Transverse colon (tissue), 4 donors: ENCODE measurements at places on chromosomes 12 and 14.

GRCh38 chr12:15861404-15861803, 20.8 kb upstream of the STRAP start:
- H3K36me3 ChIP-seq: no peaks in the 10 kb centered on the region
- H3K4me3 ChIP-seq: no peak overlapping the region
- H3K27ac ChIP-seq: peak overlapping the region; percentile 18
- H3K27me3 ChIP-seq: no peaks in the 10 kb centered on the region

- H3K27me3 ChIP-seq: no peaks in the 10 kb centered on the region
- no peak for DNase-seq
- H3K4me3 ChIP-seq: no peak overlapping the region
Observed at GRCh38 chr14:22664261-22664660, 20.1 kb upstream of the OR6J1 start.

DNA sequence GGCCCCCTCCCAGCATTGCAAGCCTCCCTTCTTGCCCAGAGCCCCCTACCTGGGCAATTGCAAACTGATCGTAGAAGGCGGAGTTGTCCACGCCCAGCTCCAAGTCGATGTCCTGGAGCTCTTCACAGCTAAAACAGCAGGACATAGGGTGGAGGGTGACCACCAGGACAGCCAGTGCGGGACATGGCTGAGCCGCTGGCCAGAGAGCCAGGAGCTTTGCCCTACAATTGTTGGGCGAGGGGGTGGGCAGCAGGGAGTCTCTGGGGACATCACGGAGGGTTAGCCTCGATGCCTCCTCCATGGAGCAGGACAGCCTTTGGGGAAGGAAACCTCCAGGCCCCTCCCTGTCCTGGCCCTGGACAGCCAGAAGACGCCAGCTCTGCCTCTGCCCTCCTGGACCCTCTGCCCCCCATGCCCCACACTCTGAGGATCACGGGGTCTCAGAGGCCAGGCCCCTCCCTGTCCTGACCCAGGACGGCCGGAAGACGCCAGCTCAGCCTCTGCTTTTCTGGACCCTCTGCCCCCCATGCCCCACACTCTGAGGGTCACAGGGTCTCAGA, 9.4 kb downstream of the TMEM179 start:
- H3K4me3 ChIP-seq: no peak overlapping the region
- H3K4me1 ChIP-seq: no peaks in the 10 kb centered on the region
- DNase-seq: no peak
- no peak overlapping the region for H3K27ac ChIP-seq

- H3K4me1 ChIP-seq: no peaks in the 10 kb centered on the region
- H3K36me3 ChIP-seq: no peaks in the 10 kb centered on the region
- H3K4me3 ChIP-seq: no peak overlapping the region
- no peak overlapping the region for H3K27ac ChIP-seq
Observed at GRCh38 chr14:33030386-33030785, 91.7 kb downstream of the NPAS3 start.

DNA sequence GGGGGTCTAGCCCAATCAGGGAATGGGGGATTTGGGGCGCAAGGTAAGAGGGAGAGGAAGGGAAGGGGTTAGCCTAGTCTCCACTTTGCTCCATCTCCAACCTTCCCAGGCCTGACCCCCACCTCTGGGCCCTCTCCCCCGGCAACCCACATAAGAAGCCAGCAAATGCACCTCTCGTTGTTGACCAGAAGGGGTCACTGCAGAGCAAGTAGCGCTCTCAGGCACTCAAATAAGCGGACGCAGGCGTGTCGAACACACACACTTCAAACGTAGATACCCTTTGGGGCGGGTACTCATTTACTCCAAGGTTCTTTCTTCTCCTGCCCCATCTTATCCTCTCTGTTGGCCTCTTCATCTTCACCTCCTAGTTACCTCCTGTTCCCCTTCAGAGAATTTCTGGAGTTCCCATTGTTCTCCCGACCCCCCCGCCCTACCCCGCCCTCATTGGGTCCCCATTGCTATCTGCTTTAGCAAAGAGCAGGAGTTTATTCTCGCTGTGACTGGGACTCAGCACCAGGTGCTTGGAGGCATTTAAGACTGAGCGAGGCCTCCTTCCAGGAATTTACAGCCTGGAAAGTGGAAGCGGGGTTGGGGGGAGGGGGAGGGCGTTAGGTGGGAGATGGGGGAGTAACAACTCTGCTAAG, 1.5 kb upstream of the SRRM4 start:
- H3K4me1 ChIP-seq: peaks cover 6% of the 10 kb centered on the region
- no peak overlapping the region for H3K27ac ChIP-seq
- DNase-seq: peak; percentile 24
- H3K36me3 ChIP-seq: no peaks in the 10 kb centered on the region

DNA sequence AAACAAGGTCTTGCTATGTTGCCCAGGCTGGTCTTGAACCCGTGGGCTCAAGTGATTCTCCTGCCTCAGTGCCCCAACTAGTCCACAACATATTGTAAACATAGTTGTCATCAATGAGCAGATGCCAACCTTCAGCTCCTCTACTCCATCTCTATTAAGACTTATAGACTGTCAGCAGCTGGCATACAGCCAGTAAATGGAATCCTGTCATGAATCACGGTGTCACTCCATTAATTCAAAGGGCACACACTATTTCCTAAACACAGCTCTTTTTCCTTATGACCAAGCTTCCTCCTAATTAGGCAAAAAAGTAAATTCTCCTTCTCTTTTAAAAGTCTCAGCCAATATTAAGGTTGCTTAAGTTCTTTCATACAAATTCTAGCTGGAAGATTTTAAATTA, 111.2 kb downstream of the ITPR2 start:
- peaks cover 6% of the 10 kb centered on the region for H3K4me1 ChIP-seq
- no peak overlapping the region for H3K4me3 ChIP-seq
- DNase-seq: no peak
- H3K36me3 ChIP-seq: peaks cover under 1% of the 10 kb centered on the region
- H3K27me3 ChIP-seq: no peaks in the 10 kb centered on the region
- no peak overlapping the region for H3K27ac ChIP-seq

GRCh38 chr12:27583981-27584380, 60.0 kb downstream of the PPFIBP1 start:
- DNase-seq: no peak
- H3K27me3 ChIP-seq: no peaks in the 10 kb centered on the region
- no peak overlapping the region for H3K27ac ChIP-seq

DNA sequence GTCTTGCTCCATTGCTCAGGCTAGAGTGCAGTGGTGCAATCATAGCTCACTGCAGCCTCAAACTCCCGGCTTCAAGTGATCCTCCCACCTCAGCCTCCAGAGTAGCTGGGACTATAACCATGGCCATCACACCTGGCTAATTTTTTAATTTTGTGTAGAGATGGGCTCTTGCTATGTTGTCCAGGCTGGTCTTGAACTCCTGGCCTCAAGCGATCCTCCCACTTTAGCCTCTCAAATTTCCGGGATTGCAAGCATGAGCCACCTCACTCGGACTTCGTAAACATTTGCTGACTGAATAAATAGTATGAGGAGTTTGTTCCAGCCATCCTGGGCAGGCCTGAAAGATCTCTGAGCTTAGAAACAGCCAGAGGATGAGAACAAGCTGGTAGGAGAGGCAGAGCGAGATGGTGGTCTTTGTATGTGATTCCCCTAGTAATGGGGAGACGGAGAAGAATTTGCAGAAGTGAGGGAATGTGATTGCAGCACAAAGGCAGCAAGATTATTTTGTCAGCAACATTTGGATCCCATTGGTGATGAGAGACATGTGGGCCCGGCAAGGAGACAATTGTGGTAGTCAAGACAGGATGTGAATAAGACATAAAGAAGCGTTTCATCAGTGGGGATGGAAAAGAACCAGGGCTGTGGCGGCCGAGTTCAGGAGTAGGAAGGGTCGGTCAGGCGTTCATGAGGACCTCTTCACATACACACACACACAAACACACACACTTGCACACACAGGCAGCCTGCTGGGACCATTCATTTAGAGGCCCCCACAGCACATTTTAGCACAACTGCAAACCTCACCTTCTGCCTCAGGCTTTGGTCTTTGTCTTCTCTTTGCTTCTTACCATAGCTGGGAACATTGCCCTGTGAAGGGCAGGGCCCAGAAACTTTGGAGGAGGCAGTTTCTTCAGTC, 155.5 kb downstream of the ZFP36L1 start:
- DNase-seq: no peak
- no peak overlapping the region for H3K4me3 ChIP-seq
- peak overlapping the region; percentile 74 for H3K27ac ChIP-seq
- no peaks in the 10 kb centered on the region for H3K36me3 ChIP-seq

DNA sequence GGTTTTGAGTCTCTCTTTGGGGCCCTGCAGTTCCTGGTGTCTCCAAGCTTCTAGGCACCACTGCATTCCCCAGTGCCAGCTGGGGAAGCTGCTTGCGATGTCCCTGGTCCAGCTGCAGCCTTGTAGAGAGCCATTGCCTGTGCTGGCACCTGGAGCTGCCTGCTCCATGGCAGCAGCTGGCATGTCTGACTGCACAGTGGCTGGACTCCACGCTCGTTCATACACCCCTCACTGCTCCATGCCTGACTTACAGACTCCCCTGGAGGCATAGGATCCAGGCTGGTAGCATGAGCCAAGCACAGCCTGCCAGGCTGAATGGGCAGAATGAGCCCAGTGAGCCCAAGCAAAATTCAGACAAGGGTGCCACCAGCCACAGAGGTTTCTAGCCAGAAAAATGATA, 21.8 kb upstream of the WDR20 start:
- no peak overlapping the region for H3K4me3 ChIP-seq
- H3K27ac ChIP-seq: no peak overlapping the region
- no peak for DNase-seq
- H3K4me1 ChIP-seq: no peaks in the 10 kb centered on the region

- peaks cover 12% of the 10 kb centered on the region for H3K4me1 ChIP-seq
- H3K27ac ChIP-seq: peak overlapping the region; percentile 88
- peak overlapping the region; percentile 10 for H3K4me3 ChIP-seq
- peak; percentile 92 for DNase-seq
- no peaks in the 10 kb centered on the region for H3K27me3 ChIP-seq
Observed at GRCh38 chr12:68364893-68365725, 32.9 kb upstream of the MDM1 start.

DNA sequence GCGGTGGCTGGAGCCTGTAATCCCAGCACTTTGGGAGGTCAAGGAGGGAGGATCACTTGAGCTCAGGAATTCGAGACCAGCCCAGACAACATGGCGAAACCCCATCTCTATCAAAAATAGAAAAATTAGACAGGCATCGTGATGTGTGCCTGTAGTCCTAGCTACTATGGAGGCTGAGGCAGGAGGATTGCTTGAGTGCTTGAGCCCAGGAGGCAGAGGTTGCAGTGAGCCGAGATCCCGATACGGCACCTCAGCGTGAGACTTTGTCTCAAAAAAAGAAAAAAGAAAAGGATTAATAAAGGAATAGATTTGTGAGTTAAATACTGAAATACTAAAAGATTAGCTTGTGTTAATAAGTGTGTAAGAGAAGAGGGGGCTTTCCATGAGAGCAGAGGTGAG, 29.4 kb downstream of the RPGRIP1 start:
- DNase-seq: no peak
- H3K4me3 ChIP-seq: no peak overlapping the region
- H3K27ac ChIP-seq: peak overlapping the region; percentile 80
- no peaks in the 10 kb centered on the region for H3K36me3 ChIP-seq
- H3K4me1 ChIP-seq: no peaks in the 10 kb centered on the region

DNA sequence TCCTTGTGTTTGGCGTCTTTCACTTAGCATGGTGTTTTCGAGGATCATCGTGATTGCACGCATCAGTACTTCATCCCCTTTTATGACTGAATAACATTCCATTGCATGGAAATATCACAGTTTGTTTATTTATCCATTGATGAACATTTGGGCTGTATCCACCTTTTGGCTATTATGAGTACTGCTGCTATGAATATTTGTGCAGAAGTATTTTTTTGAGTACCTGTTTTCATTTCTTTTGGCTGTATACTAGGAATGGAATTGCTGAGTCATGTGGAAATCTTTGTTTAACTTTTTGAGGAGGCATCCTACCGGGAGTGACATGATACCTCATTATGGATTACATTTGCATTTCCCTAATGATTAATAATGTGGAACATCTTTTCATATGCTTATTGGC, 66.4 kb downstream of the WNK1 start:
- no peak for DNase-seq
- no peak overlapping the region for H3K27ac ChIP-seq
- H3K4me1 ChIP-seq: no peaks in the 10 kb centered on the region
- H3K4me3 ChIP-seq: no peak overlapping the region
- no peaks in the 10 kb centered on the region for H3K27me3 ChIP-seq

DNA sequence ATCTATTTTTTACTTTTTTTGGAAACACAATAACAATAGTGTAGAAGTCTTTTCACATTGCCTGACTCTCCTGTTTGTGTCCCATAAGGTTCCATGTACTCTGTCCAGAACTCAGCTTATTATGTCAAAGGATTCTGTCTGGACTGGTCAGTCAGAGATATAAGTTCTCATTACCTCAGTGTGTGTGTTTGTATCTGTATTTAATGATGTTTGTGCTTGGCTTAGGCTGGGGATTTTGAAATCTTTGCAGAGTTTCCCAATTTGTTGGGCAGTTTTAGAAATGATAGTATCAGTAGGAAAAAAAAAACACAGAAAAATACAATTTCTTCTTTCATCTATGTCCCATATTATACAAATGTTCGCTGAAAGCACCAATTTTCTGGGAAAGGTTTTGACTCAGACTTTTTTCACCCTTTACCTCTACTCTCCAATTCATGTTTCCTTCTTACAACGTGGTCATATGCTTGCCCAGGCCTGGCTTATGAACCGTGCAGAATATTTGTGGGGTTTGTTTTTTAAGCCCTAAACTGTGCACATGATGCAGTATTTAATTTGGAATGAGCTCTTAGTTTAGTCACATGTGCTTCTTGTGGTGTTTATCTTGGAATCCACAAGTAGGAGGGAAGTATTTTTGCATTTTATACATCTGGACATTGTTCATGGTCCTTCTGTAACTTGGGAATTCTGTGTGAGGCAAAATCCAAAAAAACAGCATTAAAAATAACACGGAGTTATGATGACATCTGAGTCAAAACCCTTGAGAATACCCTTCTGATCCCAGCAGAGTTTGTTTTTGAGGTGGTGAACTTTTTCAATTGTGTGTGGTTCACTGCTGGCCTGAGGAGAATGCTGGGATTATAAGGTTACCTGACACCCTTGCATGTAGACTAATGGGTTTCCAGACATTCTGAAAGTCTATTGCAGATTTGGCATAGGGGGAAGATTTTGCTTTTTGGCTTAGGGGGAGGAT, 121.2 kb downstream of the RAD51B start:
- H3K36me3 ChIP-seq: no peaks in the 10 kb centered on the region
- H3K27ac ChIP-seq: peak overlapping the region; percentile 79
- no peak overlapping the region for H3K4me3 ChIP-seq
- no peaks in the 10 kb centered on the region for H3K27me3 ChIP-seq

DNA sequence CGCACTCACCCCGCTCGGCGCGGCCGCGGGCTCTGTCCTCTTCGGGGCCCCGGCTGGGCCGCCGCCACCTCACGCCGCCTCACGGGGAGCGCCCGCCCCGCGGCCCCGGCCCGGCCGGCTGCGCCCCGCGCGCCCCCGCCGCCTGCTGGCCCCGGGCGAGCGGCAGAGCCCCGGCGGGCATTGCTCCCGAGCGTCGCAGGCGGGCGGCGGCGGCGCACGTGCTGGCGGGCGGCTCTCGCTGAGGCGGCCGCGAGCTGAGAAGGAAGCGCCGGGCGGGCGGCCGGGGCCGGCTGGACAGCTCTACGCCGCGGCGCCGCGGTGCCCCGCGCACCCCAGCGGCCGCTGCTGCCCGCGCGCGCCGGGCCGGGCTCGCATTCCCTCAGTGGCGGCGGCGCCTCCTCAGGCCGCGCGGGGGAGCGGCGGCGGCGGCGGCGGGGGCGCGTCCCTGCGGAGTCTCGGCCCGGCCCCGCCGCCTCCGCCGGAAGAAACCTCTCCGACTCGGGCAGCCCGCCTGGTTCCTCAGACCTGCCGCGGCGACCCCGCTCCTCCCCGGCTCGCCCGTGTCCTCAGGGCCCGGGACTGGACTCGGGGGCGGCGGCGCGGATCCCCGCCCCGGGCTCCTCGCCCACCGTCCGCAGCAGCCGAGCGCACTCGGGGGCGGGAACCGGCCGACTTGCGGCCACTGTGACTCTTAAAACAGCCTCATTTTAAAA, at the start of gene PITPNM2:
Gene PITPNM2, minus strand, starts transcription at position 347 of the 713 bp plus-strand sequence. CDS start 116,500 bp downstream, outside the sequence.
- no peaks in the 10 kb centered on the region for H3K36me3 ChIP-seq
- H3K4me1 ChIP-seq: peaks cover 28% of the 10 kb centered on the region
- H3K27me3 ChIP-seq: no peaks in the 10 kb centered on the region
- peak; percentile 70 for DNase-seq
- peak within 1 kb of the TSS; percentile 79 for H3K4me3 ChIP-seq
